ENCODE measurements at places on chromosomes 7 and 10.

- no peak for DNase-seq
These were observed 12.5 kb upstream of the CFAP69 start for GRCh38 chr7:90232430-90232829.

GRCh38 chr7:114255404-114255841 is 159.2 kb upstream of the FOXP2 start:
- DNase-seq: no peak

- no peak for DNase-seq
These were observed 102.0 kb upstream of the HDAC9 start for GRCh38 chr7:18393465-18394118.

DNA sequence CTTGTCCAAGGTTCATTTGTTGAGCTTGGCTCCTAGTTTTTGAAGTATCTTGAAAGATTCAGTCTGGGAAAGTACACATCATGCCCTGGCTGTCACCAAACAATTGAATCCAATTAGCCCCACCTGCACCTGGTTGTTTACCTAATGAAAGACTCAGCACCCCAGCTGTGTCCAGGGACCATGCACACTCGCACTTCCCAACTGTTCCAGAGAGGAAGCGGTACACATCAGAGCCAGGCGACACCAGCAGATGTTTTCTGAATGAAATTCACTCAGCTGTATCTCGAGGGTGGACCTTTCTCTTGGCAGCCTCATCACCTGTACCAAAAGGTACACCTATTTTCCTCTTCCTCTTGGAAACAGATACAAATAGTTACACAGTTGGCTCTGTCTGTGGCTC is 216.4 kb upstream of the LRGUK start:
- no peak for DNase-seq

DNA sequence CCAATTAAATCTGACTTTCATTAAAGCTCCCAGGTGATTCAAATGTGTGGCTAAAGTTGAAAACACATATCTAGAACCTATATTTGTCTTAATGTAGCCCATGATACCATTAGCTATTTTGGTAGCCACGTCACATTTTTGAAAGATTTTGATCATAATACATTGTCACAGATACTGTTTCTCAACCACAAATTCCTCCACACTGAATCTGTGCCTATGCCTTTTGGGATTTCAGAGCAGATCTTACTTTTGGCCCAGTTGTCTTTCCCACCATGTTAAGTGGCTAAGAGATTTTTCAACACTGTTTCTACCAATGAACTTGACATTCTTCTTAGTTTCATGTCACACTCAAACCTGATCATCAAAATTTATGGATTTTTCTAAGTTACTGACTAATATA is 47.4 kb downstream of the CH25H start:
- no peak for DNase-seq
